ENCODE measurements at places on chromosomes 5 and 9.

GRCh38 chr9:116952436-116952810, 265.3 kb downstream of the TRIM32 start:
- DNase-seq: no peak

DNA sequence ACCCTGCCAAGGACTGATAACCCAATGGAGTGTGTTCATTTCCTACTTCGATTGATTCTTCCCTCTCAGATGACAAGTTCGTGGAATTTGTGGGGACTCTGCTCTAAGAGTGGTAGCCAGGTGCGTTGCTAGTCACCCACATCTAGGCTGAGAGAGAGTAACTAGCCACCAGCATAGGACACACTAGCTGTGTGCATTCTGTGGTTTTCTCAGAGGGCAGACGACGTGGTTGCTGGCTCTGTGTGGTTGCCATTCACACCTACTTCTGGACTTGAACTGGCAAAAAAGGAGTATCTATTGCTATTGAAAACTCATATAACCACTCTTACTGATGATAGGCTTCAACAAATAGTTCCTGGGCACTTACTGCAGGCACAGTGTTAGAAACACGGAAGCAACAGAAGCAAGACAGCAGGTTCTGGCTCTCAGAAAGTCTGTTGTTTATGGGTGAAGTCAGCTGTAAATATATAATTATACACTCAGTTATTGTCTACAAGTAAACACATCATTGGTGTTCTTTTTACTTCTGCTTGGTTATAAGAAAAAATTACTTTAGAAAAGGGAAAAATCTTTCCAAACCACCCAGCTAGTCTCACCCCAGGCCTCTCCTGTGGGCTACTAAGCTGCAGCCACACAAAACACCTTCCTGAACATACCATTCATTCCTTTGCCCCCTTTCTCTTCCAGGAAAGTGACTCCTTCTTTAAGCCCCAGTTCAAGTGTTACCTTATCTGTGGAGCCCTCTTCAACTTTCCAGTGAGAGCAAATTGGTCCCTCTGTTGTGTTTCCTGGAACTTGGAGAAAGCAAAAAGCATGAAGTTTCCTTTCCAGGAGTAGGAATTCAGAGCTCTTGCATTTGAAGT, 151.1 kb upstream of the HAPLN1 start:
- no peak for DNase-seq

GRCh38 chr5:58404734-58405133, 55.2 kb downstream of the PLK2 start:
- DNase-seq: no peak

DNA sequence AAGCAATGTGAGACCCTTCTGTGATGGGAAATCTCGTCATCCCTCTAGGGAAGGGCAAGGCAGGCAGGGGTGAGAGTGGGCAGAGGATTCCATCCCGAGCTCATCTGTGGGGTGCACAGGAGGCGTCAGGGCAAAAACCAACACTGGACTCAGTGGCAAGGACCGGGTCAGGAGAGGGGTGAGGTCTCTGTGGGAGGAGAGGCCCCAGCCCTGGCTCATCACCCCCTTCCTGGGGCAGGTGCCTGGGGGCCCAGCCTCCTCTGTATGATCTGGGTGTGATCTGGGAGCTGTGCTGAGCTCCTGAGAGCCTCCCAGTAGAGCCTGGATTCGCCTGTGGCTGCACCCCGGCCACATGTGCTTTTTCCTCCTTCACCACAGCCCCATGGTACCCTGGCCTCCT, 597 bp downstream of the SPATA31E1 start:
- DNase-seq: no peak

DNA sequence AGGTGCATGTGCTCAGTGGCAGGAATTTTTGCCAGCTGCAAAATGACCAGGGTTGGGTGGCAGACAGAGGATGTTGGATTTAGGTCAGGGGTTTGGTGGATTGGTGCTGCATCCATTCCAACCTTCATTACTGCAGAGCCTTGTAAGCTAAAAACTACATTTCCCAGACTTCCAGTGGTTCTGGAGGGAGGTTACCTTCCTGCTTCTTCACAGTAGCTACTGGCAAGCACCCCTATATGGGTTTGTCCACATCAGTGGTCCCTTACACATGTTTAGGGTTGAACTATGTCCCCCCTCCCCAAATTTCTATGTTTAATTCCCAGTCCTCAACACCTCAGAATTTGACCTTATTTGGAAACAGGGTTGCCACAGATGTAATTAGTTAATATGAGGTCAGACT, 20.7 kb upstream of the IL17B start:
- DNase-seq: no peak

DNA sequence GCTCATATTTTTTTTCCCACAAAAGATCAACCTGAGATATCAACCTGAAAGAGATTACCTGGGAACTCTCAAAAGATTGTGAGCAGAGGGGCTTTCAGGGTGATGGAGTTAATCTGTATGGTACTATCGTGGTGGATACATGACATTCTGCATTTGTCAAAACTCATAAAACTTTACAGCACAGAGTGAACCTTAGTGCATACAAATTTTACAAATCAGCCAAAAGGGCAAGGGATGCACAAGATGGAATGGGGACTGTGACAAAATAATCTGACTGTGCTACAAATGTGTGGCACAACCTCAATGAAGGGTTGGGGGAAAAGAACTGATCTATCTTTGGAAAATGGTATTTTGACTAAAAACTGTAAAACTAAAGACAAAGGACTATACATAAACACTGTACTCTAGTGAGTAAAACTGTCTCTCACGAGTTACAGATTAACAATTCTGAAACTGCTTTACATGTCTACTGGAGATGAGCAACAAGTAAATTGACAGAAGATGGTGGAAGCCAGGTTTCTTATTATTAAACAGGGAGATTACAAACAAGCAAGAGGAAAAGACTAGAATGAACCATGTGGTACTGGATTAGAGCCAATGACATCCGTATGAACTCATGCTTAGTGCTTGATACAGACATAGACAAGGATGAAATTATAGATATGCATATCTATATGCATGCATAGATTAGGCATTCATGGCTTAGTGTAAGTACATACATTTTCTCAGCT, 24.8 kb upstream of the RLN1 start:
- DNase-seq: no peak

- no peak for DNase-seq
These were observed 4.7 kb upstream of the TMEM210 start for GRCh38 chr9:137176302-137177182.

- no peak for DNase-seq
These were observed 66.0 kb upstream of the ARRDC3 start for GRCh38 chr5:91449083-91449482.

DNA sequence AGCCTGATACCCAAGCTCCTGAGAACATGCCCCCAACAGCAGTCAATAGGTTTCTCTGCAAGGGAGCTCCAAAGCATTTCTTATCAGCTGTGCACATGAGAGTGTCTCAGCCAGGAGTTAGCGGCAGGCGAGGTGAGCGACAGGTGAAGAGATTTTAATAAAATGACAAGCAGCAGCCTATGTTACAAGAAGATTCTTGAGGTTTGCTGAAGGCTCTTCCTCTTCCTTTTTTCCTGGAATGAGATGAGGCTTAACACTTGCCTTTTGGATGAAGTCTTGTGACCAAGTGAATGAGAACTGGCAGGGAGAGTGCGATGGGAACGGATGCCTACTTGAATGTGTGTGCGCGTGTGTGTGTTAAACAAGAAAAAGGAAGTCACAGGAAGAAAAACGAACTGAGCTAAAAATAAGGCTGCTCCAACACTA, 76.1 kb downstream of the SHB start:
- DNase-seq: no peak
